ENCODE measurements at places on chromosomes 16 and 17.

- DNase-seq: no peak
These were observed 525 bp downstream of the CD2BP2 start for GRCh38 chr16:30354423-30355143.

DNA sequence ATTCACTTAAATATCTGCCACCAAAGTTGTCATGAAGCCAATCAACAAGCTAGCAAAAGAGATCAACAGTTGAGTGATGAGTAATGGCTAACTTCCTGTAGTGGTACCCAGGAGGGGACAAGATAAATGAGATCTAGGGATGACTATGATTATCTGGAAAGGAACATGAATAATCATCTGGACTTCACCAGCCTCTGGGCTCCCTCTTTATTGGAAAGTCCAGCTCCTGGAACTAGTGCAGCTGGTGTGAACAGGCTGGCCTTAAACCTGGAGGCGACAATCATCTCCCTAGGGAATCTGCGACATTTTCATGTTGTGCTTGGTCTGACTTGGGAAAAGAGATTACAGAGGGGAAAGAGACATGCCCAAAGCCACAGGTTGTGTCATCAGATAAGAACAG, 518.6 kb downstream of the GRIN2A start:
- no peak for DNase-seq

GRCh38 chr17:2259769-2260536, 43.6 kb downstream of the SMG6 start:
- DNase-seq: no peak

DNA sequence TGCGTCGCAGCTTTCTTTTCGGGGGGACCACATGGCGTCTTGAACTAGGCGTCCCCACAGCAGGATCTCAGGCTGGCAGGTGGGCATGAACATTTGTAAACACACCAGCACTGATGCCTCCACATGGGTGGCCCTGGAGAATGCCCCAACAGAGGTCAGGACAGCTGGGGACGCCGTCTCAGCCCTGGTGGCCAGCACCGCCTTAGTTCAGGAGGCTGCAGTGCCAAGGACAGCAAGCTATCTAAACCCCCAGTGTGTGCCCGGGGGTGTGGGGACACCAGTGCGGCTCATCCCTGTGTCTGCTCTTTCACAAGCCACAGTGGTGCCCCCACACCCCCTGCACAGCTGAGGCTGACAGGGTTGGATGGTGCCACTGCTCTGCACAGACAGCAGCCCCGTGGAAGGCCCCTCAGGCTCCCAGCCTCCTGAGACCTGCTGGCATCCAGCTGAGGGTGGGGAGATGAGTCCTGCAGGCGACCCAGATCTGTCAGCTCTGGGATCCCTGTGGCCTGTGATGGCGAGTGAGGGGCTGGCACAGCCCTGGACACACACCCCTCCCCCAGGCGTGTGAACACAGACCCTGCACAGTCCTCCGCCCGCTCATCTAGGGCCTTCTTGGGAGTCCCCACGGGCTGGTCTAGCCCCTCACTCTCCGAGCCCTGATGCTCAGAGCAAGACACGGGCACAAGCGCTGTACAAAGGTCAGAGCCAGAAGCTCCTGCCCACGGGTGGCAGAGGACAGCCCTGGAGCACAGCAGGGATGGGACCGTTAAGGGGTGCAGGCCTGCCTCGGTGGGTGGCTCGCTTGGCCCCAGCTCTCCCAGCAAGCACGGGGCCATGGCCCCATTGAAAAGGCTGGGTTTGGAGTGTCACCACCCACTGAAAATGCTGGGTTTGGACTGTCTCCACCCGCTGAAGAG, 10.7 kb downstream of the FSCN2 start:
- no peak for DNase-seq

DNA sequence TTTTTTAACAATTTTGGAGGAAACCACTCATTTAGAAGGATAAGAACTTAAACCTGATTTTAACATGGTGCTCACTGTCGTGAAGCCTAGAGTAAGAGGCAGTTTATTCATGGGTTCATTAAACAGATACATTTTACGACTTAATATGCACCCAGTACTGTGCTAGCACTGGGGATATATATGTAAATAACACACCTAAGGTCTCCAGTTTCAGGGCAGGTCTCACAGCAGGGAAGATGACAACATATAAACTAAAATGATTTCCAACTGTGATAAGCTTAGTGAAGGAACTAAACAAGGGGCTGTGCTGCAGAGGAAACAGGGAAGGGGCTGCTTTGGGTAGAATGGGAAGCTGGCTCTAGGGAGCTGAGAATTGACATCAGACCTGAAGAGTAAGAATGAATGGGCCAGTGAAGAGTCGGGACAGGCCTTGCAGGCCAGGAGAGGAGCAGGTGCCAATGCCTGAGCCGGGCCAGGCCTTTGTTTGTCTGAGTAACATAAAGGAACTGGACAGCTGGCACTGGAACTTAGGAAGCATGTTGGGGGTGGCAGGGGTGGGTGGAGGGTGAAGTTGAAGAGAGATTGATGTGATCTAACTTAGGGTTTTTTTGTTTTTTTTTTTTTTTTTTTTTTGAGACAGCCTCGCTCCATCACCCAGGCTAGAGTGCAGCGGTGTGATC, 12.1 kb downstream of the NT5M start:
- no peak for DNase-seq

- no peak for DNase-seq
These were observed 16.0 kb upstream of the APRT start for GRCh38 chr16:88827727-88828126.

GRCh38 chr17:78781104-78781892, 775 bp downstream of the CYTH1 start:
- DNase-seq: no peak

DNA sequence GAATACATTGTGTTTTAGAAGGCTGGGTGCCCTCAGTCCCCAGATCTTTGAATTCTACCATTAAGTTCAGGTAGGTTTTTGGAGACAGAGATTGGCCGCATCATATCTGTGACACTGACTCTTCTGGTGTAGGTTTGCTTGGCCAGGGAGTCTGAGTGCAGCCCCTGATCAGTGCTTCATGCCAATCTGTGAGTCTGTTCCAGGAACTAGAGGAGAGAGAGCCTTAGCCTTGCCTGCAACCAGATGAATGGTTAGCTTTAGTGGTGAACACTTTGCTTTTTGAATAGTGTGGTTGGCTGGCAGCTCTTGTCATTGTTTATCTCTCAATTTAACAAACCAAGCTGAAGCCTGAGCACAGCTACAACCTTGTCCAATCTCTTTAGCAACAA, 87.8 kb downstream of the PLXDC1 start:
- no peak for DNase-seq

GRCh38 chr16:4678596-4678995, 14.8 kb upstream of the NUDT16L1 start:
- no peak for DNase-seq

- DNase-seq: no peak
These were observed 4.3 kb downstream of the THOC6 start for GRCh38 chr16:3027983-3028715.

DNA sequence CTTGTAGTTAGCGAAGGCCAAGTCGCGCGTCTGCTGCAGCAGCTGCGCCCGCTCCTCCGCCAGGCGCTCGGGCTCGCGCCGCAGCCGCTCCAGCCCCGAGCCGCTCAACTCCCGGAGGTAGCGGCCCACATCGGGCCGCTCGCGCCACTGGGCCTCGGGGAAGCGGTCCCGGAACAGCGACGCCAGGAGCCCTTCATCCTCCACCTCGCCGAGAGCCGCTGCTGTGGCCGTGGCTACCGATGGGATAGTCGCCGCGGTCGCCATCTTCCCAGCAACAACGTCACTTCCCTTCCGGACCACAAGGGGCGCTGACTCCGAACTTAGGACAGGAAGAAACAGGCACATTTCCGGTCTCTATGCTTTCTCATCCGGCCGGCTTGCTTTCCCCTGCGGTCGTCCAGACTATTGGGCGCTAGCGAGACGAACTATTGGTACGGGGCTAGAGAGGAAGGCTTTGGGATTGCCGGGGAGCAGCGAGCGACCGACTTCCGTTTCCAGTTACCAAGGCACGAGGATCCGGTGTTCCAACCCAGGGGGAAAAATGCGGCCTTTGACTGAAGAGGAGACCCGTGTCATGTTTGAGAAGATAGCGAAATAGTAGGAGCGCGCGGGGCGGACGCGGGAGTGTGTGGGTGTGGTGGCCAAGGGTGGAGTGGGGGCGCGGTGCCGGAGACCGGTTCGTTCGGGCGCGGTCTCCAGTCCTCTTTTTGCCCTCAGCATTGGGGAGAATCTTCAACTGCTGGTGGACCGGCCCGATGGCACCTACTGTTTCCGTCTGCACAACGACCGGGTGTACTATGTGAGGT, at the start of the genes COG8 and NIP7:
TSS of gene COG8 (minus strand) at position 276 of the 806 bp plus-strand sequence. CDS start at position 264, 12 bp downstream.
TSS of gene NIP7 (plus strand) at position 484 of the 806 bp plus-strand sequence. CDS start at position 542, 58 bp downstream.
- DNase-seq: peak; percentile 92

GRCh38 chr17:58694302-58694701, 1.9 kb downstream of the RAD51C start:
- DNase-seq: no peak

All from NCI-H524 treated with DMSO at 0.1 percent for 48 hours (cell line).